ENCODE measurements at places on chromosomes 11 and 22. TPM values are rescaled to one million over a fixed set of nuclear protein-coding genes. Genes with fewer than 3 reads are reported as not detected.

WNT11 gene
- 18.2 TPM for total RNA-seq

CYTH4 gene
- 7.5 TPM for total RNA-seq

GGTLC3 gene
- total RNA-seq = not detected

BIRC3 gene
- total RNA-seq = 10.6 TPM

CDC42EP1 gene
- 17.7 TPM for total RNA-seq

LRRC75B gene
- total RNA-seq = 6.5 TPM

CARNS1 gene
- 14.1 TPM for total RNA-seq

LMF2 gene
- total RNA-seq = 24.9 TPM

PDE3B gene
- total RNA-seq = 4.5 TPM

MRE11 gene
- total RNA-seq = 7.2 TPM

OR5L2 gene
- total RNA-seq = not detected

VSTM5 gene
- 0.08 TPM for total RNA-seq

GP1BB gene
- not detected for total RNA-seq

GLB1L3 gene
- total RNA-seq = not detected

TREH gene
- not detected for total RNA-seq

NRXN2 gene
- 1.9 TPM for total RNA-seq

CACNA1I gene
- total RNA-seq = not detected

CHRNA10 gene
- 1.2 TPM for total RNA-seq

MUC5AC gene
- not detected for total RNA-seq

HSPA8 gene
- total RNA-seq = 1,349 TPM

CATSPERZ gene
- not detected for total RNA-seq

FLRT1 gene
- 0.57 TPM for total RNA-seq

CABP4 gene
- 1.1 TPM for total RNA-seq

GPR83 gene
- 0.22 TPM for total RNA-seq

TPCN2 gene
- total RNA-seq = 9.1 TPM

RASSF10 gene
- total RNA-seq = 0.19 TPM

TBX1 gene
- 3.6 TPM for total RNA-seq

SLC29A2 gene
- 16.8 TPM for total RNA-seq

MYOD1 gene
- total RNA-seq = 0.27 TPM

C11orf87 gene
- not detected for total RNA-seq

MAP6 gene
- total RNA-seq = 5.2 TPM

PAX6 gene
- not detected for total RNA-seq

OSM gene
- total RNA-seq = 0.19 TPM

CEP126 gene
- 1.1 TPM for total RNA-seq

FIBIN gene
- 8.3 TPM for total RNA-seq

C11orf86 gene
- not detected for total RNA-seq

ARFIP2 gene
- 15.1 TPM for total RNA-seq

HEPACAM gene
- 0.41 TPM for total RNA-seq

HYLS1 gene
- total RNA-seq = 5.0 TPM

RASSF7 gene
- 3.9 TPM for total RNA-seq

MAJIN gene
- total RNA-seq = not detected

CSF2RB gene
- total RNA-seq = 3.1 TPM

MISFA gene
- 13.0 TPM for total RNA-seq

SLC22A25 gene
- not detected for total RNA-seq

NAV2 gene
- total RNA-seq = 14.0 TPM

AAMDC gene
- total RNA-seq = 139 TPM

RAB38 gene
- 0.70 TPM for total RNA-seq

UFD1 gene
- 45.8 TPM for total RNA-seq

PIK3IP1 gene
- 13.7 TPM for total RNA-seq

ENTHD1 gene
- total RNA-seq = not detected

PDE2A gene
- 41.2 TPM for total RNA-seq

OOSP1 gene
- not detected for total RNA-seq

B4GALNT4 gene
- total RNA-seq = 0.54 TPM

GGT1 gene
- total RNA-seq = 2.3 TPM

AIP gene
- 57.4 TPM for total RNA-seq

FAM227A gene
- 0.27 TPM for total RNA-seq

LIF gene
- total RNA-seq = 0.27 TPM

Measured in Right ventricle myocardium inferior (tissue), 1 donor.